ENCODE measurements at places on chromosomes 5 and 9.
A peak's percentile ranks its signal among the peaks of the same experiment; 100 is the strongest.

GRCh38 chr9:8978334-8978733 lies 1178.8 kb upstream of the DMAC1 start:
- DNase-seq, result no peak

- DNase-seq, result no peak
Observed at GRCh38 chr9:94591876-94592275, 1.7 kb downstream of the FBP2 start.

DNA sequence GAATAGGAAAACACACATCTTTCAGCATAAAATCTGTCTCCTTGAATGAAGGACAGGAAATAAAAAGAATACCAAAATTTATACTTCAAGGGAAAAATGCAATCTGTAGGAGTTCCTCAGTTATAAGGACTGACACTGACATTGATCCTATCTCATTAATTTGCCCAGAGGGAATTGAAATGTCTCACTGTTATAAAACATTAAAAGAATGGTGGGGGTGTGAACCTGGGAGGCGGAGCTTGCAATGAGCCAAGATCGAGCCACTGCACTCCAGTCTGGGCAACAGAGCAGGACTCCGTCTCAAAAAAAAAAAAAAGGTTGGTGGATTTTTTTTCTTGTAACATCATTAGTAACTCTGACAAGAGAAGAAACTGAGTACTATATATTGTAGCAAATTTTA lies 60.8 kb downstream of the TTLL11 start:
- no peak for DNase-seq

- no peak for DNase-seq
Observed at GRCh38 chr9:128828719-128829452, 708 bp downstream of the SPOUT1 start.

GRCh38 chr5:181069767-181070491 lies 29.9 kb downstream of the BTNL9 start:
- DNase-seq, result no peak

DNA sequence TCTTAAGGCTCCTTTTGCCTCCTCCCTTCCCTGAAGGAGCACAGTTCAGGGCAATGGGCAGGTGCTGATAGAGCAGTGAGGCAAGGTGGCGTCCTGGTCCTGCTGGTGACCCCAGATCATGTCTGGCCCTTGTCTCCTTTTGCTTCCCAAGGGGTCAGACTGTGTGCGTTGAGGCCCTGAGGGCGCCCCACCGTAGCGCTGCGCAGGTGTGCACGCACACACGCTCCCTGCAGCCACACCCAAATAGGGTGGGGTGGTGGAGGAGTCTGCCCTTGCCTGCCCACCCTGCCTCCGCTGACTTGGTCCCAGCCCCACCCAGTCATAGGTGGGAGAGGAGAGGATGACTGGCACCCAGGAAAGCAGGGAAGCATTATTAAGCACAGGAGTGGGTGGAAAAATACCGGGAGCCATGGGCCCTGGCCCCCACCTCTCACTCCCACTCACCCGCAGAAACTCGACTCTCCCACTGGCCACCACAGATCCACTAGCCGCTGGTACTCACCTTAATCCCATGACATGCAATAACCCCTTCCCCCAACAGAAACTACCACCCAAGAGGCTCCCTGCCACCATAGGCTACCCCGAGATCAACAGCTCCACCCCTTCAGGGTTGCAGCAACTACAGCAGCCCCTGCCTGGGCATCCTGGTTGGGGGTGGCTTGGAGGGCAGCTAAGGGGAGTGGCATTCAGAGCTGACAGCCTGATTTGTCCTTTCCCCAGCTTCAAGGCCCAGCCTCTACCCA lies 16.7 kb downstream of the PDLIM4 start:
- no peak for DNase-seq

DNA sequence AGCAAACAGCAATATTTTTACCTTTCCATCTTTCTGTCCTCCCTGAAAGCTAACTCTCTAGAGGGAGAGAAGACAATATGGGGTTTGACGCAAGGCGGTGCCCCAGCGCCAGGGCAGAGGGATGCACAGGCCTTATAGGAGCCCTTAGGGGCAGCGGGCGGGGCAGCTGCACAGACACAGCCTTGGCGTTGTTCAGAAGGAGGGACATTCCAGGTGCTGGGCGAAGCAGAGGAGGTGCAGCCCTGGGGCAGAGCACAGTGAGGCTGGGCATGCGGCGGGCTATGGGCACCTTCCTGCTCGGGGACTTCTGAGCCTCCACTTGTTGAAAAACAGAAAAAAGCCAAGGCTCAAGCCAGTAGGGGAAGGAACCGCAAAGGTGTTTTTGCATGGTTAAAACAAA lies 33.7 kb upstream of the BICD2 start:
- no peak for DNase-seq

DNA sequence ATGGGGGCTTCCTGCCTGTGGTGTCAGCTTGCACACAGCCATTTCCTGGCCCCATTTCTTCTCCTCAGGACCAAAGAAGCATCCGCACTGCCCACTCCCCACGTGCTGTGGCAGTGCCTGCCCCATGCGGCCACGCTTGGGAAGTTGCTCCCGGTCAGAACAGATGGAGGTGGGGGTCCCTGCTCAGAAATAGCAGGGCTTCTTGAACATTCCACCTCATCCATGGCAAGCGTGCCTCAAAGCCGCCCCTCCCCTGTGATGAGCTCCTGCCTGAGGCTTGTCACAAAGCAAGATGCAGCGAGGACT lies 238.2 kb downstream of the SYK start:
- no peak for DNase-seq

GRCh38 chr9:118269623-118270022 lies 565.4 kb downstream of the TLR4 start:
- DNase-seq, result no peak

DNA sequence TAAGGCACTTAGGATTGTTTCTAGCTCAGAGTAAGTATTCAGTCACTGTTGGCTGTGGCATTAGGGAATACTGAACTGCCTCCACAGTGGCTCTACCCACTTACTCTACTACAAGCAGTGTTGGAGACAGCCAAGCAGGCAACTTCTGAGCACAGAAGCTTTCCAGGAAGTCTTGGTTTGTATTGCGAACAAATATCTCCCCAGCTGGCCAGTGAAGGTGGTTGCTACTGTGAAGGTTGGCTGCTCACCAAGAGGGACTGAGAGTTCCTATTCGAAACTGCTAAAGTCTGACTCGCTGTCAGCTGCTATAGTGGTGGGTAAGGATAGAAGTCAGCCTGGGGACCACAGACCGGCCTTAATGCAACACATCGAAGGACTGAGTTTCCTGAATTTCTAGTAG lies 319.1 kb downstream of the KIF4B start:
- no peak for DNase-seq

- DNase-seq, result no peak
Observed at GRCh38 chr9:137918331-137919094, 40.9 kb downstream of the CACNA1B start.

DNA sequence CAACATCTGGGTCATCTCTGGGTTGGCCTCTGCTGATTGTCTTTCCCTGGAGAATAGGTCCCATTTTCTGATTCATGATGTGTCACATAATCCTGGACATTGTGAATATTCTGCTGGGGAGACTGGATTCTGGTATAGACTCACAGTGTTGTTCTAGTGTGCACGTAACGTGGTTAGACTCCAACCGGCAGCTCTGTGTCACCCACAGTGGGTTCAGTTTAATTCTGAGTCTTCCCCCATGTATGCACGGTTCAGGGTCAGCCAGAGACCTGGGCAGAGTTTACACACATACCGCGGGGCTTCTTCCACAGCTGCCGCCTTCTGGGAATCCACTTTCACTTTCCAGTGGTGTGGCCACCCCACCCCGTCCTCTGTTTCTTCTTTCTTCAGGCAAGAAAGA lies 38.0 kb upstream of the LRRC14B start:
- no peak for DNase-seq

DNA sequence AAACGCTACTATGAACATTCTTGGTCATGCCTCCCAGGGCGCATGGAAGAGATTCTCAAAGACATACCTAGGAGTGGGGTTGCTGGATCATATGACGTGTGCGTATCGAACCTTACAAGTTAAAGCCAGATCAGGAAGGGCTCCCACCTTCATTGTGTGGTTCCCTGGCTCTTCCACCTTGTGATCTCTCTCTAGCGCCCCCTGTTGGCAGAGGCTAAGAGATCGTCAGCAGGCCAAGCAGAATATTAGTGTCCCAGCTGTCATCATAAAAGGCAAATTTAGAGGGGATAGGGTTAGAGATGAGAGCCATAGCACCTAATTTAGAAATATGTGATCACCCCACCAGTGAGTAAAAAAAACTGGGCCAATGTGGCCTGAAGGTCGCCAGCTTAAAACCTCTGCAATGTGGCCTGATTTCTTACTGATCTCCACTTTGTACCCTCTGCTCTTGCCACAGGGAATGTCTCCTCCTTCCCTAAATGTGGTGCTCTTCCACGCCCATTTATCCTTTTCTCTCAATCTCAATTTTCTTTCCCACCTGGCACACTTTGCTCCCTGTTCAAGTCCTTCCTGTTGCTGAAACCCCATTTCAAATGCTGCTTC lies 91.7 kb upstream of the SHB start:
- DNase-seq, result no peak

GRCh38 chr9:72813544-72813943 lies 139.3 kb downstream of the ALDH1A1 start:
- DNase-seq, result no peak

DNA sequence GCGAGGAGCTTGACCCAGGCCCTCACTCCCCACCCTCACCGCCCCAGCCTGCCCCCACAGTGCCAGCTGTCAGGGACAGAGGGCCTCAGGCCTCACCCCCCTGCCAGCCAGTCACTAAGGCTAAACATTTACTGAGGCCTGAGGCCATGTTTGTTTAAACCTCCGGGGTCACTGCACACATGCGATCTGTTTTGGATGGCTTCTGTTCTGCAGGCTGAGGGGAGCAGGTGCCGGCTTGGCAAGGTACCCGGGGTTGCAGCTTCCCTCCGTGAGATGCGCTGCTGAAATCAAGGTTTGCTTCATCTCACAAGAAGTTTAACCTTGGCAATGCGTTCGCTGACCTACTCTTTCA lies 103.3 kb upstream of the BOD1 start:
- DNase-seq, result no peak

- no peak for DNase-seq
Observed at GRCh38 chr5:76487821-76488220, 84.7 kb downstream of the IQGAP2 start.

GRCh38 chr5:38534156-38534453 lies 22.3 kb downstream of the LIFR start:
- DNase-seq, result no peak

DNA sequence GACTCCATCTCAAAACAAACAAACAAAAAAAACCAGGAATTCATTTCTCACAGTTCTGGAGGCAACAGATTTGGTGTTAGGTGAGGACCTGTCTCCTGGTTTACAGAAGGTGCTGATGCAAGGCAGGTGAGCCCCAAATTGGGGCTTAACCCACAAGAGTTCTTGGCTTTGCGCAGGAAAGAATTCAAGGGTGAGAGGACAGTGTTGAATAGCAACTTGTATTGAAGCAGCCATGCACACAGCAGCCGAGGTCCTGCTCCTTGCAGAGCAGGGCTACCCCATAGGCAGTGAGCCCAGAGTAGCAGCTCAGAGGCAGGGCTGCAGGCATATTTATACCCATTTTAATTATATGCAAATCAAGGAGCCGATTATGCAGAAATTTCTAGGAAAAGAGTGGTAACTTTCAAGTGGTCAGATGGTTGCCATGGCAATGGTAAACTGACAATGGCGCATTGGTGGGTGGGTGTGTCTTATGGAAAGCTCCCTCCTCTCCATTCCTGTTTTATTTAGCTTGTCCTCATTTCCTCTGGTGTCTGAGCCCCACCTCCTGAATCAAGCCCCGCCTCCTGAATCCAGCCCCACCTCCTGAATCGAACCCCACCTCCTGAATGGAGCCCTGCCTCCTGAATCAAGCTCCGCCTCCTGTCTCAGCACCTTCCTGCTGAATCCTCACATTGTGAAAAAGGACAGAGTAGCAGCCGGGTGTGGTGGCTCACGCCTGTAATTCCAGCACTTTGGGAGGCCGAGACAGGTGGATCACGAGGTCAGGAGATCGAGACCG lies 34.5 kb upstream of the COL5A1 start:
- no peak for DNase-seq

GRCh38 chr5:40397976-40398375 lies 281.7 kb upstream of the PTGER4 start:
- no peak for DNase-seq

GRCh38 chr9:96587338-96588315 lies 32.0 kb downstream of the CDC14B start:
- no peak for DNase-seq

GRCh38 chr5:59713498-59713844 lies 180.1 kb downstream of the PDE4D start:
- no peak for DNase-seq

DNA sequence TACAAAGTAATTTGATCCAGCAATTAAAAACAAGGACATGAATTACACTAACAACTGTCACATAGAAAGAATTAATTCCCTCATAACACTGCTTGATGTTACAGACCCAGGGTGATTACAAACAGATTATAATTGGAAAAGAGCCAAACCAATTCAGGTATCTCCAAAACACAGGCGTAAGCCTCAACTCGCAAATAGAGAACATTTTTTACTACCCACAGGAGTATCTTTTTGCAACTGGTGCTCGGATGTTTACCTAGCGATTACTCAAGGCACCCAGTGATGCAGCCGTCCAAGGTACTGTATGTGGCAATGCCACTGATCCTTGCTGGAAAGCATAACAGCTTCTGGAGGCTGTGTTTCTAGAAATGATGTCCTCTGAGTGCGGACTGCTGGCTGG lies 386.1 kb upstream of the KIF2A start:
- peak; percentile 80 for DNase-seq

- no peak for DNase-seq
Observed at GRCh38 chr9:135813671-135814290, 93.6 kb downstream of the CAMSAP1 start.

Data from LNCaP clone FGC (cell line).